Transverse colon (tissue), 4 donors: ENCODE measurements at places on chromosomes 2 and 18.
A peak's percentile ranks its signal among the peaks of the same experiment; 100 is the strongest.

DNA sequence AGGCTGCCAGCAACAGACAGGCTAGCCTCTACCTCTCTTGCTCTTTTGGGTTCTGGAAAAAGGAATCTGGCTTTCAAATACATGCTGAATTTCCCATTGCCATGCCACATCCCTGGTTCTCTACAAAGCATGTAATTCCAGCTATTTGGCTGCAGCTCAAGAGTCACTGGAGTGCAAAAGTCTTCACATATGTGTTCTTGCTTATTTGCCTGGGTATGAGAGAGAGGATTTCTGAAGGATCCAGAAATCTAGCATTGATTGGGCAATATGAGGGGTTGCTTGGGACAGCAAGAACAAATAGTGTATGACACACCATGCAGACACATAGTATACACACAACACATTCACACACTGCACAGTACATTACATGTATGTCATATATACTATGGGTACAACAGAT, 30.7 kb upstream of the LGALSL start:
- no peak for DNase-seq

- no peak for DNase-seq
Observed at GRCh38 chr2:230944757-230945372, 19.8 kb upstream of the GPR55 start.

- DNase-seq = no peak
Observed at GRCh38 chr2:13662055-13662454, 945.3 kb downstream of the TRIB2 start.

DNA sequence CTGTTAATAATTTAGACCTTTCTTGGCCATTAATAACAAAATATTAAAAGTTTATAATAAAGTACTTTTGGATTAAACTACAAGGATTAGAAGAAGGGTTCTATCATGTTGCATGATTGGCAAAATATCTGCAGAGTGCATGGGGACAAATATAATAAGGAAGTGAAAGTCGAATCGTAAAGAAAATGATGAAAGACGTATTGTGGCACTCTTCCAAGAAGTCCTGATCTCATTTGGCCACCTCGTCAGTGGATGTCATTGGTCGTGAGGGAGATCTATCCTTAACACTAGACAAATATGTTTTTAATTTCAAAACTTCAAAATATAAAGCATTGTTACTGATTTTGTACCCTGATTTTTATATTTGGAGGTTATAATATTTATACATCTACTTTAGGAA, 197.7 kb upstream of the STON1 start:
- no peak for DNase-seq

- DNase-seq = no peak
Observed at GRCh38 chr2:121902171-121902591, 146.7 kb downstream of the TSN start.

GRCh38 chr2:102660574-102660973, 41.2 kb downstream of the SLC9A2 start:
- DNase-seq = no peak

DNA sequence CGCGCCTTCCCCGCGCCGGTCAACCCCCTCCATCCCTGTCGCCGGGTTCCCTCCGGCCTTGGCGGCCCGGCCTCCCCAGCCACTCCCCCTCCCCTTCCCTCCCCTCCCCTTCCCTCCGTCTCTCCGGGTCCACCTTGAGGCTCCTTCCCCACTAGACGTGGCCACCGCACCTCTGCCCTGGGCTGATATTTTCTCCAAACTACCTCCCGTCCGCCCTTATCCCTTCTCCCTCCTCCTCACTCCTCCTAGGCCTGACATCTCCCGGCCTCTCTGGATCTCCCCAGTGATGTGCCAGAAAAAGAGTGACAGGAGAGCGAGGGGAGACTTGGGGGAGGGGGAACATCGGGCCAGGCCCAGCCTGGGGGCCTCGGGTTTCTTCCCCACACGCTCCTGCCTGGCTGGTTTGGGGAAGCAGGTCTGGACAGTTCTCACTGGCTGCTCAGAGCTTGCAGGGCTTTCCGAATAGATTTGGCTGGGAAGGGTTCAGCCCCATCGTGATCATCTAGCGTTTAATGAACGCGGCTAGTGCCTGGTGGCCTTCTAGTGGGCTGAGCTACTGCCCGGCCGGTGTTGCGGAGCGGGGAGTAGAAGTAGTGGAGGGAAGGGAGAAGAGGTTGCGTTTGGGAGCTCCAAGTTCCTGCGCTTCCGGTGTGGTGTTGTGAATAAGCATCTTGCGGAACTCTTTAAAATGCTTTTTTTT, 641 bp downstream of the MAPRE3 start:
- DNase-seq = no peak

GRCh38 chr2:88068044-88068443, 419 bp downstream of the SMYD1 start:
- no peak for DNase-seq

DNA sequence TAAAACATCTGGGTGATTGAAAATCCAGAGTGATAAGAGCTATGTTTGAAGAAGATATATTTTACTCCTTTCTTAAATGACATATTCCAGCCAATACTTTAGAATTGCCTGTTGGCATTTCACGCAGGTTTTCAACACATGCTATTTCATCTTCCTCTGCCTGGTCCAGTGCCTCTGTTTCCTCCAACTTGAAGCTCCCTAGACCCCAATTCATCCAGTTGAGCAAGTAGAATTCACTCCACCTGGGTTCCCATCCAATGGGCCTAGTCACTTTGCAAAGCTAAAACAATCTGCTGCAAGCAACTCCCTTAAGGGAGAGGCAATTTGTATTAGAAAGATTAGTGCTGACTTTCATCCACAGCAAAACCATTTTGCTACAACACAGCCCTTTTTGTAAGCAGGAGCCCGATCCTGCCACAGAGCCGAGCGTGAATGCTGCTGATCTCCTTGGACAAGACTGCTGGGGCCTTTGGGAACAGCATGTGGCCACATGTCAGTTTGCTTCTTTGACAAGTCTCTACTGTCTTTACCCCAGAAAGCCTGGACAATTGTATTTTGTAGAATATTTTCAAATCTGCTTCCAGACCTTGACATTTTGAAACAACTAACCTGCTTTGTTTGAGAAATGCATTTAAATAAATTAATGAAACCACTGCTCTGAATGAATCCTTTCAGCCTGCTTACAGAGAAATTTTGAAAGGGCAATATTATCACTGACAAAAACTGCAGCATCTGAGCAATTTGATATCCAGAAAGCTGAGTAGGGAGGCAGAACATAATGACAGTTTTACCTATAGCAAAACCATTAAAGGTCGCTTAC, 259.1 kb downstream of the TDRD15 start:
- no peak for DNase-seq

DNA sequence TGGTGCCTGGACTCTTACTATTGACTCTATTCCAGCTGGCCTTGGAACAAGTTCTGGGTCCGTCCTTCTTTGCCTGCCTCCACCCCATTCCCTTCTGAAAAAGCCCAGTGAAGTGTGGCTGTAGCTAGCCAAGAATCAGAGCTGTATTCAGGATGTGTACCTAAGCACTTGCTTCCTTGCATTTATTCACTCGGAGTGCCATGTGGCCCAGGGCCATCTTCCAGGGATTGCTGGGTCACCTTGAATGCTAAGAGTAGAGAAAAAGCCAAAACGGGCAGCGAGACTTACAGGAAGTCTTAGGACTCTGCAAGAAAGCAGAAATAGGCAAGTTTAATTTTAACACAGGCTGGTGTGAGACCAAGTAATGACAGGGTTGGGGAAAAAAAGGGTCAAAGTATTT, 4.1 kb downstream of the ITGA6 start:
- DNase-seq = peak; percentile 48

DNA sequence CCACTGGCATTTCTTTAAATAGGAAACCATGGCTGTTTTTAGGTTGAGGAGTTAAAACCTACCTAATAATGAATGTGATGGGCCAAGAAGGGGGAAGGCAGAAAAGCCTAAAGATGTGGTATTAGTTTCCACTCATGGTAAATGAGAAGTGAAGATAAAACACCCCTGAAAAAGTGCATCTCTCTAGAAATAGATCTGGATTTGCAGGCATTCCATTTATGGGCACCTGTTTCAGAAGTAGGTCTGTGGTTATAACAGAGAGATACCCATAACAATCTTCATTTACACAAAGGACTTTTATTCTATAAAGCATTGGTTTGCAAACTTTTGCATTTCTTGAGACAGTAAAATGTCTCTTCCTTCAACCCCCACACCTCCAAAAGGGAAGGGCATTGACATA, 62.1 kb downstream of the PRKCE start:
- DNase-seq = no peak

GRCh38 chr2:234970477-234970882, 18.7 kb downstream of the SH3BP4 start:
- no peak for DNase-seq

GRCh38 chr18:40877096-40877495, 1077.9 kb upstream of the PIK3C3 start:
- DNase-seq = no peak

DNA sequence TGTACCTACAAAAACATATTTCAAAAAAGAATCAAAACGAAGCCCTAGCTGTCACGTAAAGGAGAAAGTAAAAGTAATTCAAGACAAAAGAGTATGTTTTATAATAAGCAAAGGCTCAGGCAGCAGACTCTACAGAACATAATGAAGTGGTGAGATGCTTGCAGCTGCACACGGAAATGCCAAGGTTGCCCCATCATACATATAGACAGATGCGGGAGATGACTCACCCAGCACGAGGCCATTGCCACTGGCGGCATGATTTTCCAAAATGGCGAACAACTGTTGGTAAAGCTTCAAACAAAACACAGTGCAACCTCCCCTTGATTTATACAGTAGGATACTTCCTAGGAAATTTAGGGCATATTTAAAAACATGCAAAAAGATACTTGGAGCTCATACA, 26.0 kb upstream of the C1QL2 start:
- DNase-seq = no peak

- no peak for DNase-seq
Observed at GRCh38 chr18:31686986-31687928, 2.9 kb upstream of the B4GALT6 start.

DNA sequence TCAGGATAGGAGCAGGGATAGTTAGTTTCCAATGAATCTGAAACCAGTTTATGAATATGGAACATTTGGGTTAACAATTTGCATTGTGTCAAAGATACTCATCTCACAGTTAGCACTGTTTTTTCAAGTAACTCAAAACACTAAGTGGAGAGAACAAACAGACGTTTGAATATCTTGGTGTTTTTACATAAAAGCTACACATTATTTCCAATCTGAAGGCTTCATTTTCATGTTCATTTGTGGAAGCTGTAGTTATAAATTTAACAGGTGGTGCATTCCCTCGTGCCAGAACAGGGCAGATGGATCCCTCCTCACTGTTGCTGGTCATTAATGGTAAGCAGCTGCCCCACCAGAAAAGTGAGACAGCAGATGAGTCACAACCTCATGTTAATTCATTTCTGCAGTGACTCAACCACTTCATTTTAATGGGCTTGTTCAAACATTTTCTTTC, 286.9 kb downstream of the TMX3 start:
- DNase-seq = no peak
